ENCODE measurements at places on chromosomes 4 and X.
A peak's percentile ranks its signal among the peaks of the same experiment; 100 is the strongest.

GRCh38 chr4:147463065-147463464, 17.8 kb upstream of the EDNRA start:
- DNase-seq = no peak

DNA sequence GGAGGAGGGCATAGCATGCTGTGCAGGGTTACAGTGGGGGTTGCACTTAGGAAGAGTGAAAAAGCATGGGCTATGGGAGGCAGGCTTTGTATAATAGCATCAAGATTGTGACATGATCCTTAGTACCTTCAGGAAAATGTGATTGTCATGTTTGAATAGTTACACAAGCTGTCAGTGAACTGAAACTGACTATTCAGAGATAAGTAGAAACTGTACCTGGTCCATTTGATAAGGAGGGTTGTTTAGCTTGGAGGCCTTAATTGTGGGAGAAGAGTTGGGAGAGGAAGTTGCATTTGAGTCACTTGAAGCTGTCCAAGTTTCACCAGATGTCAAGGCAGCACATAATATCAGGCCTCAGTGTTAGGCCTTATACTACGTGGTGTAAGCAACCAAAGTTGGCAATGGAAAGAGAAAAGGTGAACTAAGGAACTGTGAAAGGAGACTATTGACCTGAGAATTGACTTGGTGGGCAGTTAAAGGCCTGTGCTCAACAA, 85.0 kb downstream of the TEX13C start:
- no peak for DNase-seq

DNA sequence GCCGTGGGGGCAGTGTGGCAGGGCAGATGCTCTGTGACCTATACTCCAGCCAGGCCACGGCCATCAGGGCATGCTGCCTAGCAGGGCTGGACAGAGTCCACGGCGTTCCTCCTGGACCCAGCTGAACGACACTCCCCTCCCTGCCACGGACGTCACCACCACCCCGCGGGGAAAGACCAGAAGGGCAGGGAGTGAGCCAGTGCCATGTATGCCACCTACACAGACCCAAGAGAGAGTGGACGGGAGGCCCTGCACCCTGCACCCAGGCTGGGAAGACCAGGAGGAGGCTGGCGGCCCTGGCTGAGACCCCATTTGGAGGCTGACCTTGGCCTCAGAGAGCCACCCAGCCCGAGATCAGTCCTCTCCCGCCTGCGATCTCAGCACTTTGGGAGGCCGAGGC, 101.9 kb downstream of the FAM53A start:
- no peak for DNase-seq

DNA sequence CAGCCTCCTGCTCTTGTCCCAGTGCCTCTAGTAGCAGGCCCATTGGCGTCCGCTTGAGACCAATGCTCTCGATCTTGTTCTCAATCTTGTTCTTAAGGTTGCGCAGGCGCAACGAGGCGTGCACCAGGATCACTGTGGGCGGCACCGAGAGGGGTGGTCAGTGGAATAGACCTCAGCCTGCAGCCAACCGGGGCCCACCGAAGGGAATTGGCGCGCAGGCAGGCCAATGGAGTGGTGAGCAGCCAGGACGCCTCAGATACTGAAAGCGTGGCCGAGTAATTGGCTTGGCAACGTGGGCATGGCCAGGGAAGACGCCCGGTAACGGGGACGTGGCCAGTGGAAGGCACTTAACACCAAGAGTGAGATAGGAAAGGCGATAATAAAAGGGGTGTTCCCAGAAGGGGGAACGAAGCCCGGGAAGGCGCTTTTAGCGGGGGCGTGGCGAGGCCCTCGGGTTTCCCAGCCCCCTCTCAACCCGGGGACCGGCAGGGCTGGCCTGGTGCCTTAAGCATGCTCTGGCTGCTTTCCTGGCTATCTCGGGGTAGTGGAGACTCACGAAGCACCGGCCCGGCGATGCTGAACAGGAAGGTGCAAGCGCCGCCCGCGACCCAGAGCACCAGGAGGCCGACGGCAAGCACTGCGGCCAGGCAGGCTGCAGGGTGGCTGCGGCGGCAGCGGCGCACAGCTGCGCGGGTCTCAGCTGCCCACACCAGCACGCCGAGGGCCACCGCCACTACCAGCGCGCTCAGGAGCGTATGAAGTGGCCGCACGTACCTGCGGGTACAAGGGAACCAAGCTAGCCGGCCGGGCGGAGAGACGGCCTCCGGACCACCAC, 1.7 kb downstream of the PRAF2 start:
- no peak for DNase-seq

DNA sequence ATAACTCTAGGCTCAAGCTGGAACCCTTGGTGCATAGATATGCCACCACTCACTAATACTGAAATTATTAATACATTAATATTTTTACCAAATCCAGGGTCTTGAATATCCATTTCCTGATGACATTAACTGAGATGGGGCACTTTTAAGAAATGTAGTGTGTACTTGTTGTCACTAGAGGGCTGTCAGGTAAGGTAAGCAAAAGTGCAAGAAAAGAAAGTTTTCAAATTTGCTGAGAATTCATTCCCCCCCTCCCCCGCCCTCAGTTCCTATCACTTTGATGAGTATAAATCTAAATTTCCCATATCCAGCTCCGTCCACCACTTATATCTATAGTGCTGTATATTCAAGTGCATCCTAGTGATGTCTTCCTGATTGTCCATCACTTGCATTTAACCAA, 20.5 kb upstream of the WDR44 start:
- no peak for DNase-seq

- DNase-seq = no peak
Measured at GRCh38 chr4:87524456-87524855, 4.7 kb downstream of the SPARCL1 start.

DNA sequence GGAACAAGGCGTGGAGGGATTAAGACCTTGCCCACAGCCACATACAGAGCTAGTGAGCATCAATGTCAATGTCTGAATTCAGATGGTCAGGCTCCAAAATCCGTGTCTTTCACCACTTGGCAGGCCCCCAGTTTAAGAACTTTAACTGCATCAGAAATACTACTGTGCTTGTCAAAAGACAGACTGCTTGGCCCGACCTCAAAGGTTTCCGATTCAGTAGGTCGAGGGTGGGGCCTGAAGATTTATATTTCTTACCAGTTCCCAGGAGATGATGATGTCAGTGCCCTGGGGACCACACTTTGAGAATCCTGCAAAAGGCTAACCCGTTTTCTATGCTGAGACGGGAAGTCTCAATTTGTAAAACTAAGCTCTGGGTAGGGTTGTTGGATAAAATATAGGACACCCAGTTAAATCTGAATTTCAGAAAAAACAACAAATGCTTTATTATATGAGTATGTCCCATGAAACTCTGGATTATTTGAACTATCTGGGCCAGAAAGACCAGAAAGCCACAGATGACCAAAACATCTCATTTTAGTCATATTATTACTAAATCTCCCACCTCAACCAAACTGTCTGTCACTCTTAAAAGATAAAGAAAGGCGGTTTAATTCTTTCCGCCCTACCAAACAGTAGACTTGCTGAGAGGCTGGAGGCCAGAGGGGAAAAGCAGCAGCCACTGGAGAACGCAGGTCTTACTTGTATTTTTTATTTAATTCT, 42.7 kb downstream of the GATB start:
- DNase-seq = no peak

DNA sequence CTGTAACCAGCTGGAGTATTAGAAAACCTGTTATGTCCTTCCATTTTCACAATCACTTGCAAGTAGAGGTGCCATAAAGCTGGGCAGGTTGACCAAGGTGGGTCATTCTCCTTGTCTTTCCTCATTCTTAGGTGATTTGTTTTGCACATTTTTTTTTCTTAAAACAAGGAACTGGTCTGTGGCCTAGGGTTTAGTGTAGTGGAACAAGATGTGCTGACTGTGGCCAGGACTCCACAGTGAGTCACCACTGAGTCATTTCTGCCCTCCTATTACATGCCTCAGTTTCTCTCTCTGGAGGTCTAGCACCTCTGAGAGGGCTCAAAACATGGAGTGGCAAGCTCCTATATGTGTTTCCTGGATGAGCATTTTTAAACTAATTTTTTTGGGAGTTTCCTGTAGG, 355.9 kb downstream of the GPM6A start:
- DNase-seq = no peak

GRCh38 chr4:2378401-2378800, 40.0 kb downstream of the ZFYVE28 start:
- no peak for DNase-seq

DNA sequence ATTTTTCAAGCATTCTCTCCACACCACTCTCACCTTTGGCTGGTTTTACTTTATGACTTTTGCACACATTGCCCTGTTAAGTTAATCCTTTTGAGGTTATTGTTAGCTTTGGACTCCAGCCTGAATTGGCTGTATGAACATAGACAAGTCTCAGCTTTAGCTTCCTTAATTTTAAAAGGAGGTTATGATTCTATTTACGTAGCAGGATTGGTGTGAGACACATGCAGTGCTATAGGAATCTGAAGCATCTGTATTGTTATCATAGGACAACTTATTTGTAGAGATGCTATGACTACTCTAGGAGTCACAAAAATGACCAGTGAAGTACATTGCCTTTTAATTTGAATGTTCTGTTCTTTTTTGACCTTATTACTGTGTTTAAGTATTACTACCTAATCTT, 15.7 kb downstream of the PGAM4 start:
- no peak for DNase-seq

DNA sequence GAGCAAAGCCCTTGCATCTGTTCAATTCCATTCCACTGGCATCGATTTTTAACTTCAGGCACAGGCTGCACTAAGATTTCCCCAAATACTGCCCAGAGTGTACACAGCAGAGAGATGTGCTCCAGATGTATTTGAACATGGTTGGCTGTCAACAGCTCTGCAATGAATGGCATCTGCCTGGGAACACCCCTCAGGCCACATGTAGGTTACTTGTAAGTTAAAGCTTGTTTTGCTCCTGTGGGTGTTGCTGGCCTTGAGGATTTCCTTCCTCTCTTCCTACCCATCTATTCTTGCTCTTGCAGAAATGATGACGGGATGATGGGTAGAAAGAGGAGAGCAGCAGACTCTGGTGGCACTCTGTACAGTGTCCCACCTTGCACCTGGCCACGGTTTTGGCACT, 69.3 kb upstream of the HELT start:
- DNase-seq = no peak

DNA sequence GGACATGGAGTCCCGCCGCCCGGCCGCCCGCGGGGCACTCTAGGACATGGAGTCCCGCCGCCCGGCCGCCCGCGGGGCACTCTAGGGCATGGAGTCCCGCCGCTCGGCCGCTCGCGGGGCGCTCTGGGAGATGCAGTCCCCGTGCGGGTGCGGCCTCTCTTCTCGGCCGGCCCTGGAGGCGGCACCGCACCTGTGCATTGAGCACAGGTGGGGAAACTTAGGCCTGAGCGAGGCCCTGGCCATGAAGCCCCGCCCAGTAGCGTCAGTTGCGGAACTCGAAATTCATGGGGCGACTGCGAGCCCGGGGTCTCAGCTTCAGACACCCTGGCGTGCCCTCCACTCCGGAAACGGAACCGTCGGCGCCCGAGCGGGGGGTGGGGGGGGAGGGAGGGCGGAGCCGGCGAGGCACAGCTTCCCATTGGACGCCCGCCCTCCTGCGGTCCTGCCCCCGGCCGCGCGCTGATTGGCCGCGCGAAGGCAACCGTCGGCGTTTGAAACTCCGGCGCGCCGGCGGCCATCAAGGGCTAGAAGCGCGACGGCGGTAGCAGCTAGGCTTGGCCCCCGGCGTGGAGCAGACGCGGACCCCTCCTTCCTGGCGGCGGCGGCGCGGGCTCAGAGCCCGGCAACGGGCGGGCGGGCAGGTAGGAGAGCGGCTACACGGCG, at the start of the genes TACC3 and TMEM129:
TSS of gene TACC3 (plus strand) at position 519 of the 663 bp plus-strand sequence. CDS start 1,901 bp downstream, outside the sequence.
TSS of gene TMEM129 (minus strand) at position 321 of the 663 bp plus-strand sequence. CDS start 486 bp downstream, outside the sequence.
- peak; percentile 59 for DNase-seq

- no peak for DNase-seq
Measured at GRCh38 chrX:40617566-40617965, 5.7 kb upstream of the MPC1L start.

GRCh38 chr4:150229520-150229919, 151.3 kb downstream of the DCLK2 start:
- DNase-seq = peak; percentile 5

DNA sequence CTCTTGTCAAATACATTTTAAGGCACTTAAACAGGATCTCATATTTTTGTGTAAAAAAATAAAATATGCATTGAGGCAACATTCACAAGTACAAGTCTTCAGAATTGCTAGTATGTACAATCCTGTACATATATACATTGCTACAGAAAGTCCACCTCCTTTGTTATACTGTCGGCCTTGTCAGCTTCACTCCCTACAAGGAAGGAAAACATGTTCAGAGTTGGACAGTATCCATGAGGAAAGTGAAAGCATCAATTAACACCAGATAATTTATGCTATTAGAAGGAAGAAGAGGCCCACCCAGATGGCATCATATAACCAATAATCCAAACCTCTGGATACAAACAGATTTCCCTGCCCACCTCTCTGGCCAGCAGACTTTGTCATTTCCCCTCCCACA, 42.0 kb downstream of the REELD1 start:
- DNase-seq = no peak

DNA sequence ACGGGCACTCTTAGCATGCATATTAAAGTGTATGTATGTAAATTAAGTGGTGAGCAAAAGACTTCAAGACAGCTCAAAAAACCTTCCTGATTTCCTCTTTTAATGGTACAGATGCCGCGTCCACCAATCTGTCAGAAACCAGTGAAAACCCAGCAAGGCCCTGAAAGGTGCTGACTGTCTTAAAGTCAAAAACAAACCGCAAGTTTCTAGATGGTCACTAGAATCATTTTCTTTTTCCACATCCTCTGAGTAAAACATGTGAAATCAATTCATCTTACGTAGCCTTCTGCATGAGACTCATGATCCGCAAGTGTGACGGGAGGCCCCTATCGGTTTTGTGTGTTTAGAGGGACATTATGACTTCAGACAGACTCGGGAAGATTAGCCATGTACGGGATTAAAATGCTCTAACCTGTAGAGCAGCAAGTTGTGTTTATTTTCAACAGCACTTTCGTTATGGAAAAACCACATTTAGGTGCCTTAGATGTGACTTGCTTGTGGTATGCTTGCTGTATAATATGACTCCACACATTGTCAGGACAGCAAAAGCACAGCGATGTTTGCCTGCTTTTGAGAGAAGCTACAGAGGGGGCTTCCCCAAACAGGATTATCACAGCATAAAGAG, 88.2 kb upstream of the STS start:
- DNase-seq = no peak

GRCh38 chr4:169921732-169922131, 104.5 kb downstream of the MFAP3L start:
- no peak for DNase-seq

- no peak for DNase-seq
Measured at GRCh38 chr4:185778307-185778706, 33.7 kb downstream of the SORBS2 start.

DNA sequence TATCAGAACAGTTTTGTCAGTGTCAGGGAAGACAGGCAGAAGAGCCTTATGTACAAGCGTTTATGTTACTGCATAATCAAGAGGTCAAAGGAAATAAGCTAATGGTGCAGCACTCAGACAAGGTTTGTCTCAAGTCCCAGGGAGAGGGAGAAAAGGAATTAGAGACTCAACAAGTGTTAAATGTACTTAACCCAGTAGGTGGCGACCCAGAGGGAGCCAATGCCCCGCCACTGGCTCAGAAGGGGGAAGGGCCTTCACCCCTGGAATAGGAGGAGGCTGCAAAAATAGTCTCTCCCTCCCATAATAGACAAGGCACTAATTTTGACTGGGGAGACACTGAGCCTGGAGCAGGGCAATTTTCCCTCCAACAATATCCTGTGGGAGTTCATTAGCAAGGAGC, 14.1 kb upstream of the PAPSS1 start:
- DNase-seq = no peak

GRCh38 chrX:68989456-68989855, 160.6 kb downstream of the EFNB1 start:
- no peak for DNase-seq
